ACHN (cell line): ENCODE measurements at places on chromosomes 7 and 10.

- no peak for DNase-seq
These were observed 61.0 kb upstream of the RNF32 start for GRCh38 chr7:156579566-156579965.

DNA sequence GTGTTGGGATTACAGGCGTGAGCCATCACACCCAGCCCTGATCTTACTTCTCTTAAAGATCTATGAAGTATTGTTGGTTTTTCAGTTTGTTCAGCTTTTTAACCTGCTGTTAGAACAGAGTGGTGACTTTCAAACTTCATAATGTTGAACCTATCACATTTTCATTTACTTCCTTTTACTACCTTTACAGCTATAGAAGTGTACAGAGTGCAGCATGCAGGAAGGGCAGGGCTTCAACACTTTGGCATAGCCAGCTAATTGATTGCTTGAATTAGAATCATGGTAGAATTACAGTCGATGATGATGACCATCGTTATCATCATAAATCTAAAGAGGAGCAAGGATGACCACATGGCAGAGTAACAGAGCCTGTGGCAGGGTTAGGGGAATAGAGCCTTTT, 55.5 kb downstream of the AOAH start:
- DNase-seq = no peak

- no peak for DNase-seq
These were observed 37.6 kb downstream of the NDUFB2 start for GRCh38 chr7:140734096-140734495.

- no peak for DNase-seq
These were observed 8.0 kb downstream of the PSAP start for GRCh38 chr10:71842856-71843686.

DNA sequence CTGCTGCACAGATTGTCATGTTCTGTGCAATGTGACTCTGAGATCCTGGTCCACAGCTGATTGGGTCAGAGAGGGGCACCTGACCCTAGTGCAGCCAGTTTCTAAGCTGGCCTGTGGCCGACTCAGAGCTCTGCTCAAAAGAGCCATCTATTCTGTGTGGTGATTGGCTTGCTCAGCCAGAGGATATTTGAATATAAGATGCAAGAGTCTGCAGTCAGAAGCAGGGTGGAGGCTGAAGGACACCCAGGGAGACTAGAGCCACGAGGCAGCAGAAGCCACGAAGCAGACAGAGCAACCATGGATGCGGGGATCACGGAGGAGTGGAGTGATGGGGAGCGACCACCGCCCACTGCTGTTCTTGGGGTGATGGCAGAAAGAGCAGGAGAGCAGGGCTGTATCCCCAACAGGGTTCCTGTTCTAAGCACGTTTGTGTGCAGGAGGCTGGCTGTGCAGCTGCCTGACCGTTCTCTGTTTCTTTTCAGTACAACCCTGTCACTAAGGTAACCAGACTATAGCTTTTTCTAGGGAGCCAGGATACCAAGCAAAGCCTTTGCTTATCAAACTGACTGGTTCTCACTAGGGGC, 19.5 kb upstream of the RHEB start:
- peak; percentile 35 for DNase-seq

GRCh38 chr10:44973323-44974081, 5.1 kb downstream of the DEPP1 start:
- no peak for DNase-seq

- no peak for DNase-seq
These were observed 180.0 kb downstream of the LRMDA start for GRCh38 chr10:75611172-75611992.

DNA sequence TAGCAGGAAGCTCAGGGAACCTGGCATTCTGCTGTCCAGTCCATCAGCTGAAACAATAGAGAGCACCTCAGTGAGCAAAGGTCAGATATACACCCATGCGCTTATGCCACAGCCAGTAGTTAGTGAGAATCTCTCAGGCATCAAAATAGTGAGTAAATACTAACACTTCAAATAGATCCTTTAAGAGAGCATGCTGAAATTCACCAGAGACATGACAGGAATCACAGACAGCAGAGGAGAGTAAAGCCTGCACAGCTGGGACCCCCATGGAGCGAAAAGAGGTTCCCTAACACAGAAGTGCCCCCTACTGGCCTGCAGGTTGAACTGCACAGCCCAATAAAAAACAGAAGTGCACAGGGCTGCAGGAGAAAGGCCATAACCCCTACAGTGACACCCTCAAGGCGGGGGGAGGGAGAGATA, 57.6 kb upstream of the ANTXRL start:
- peak; percentile 31 for DNase-seq

DNA sequence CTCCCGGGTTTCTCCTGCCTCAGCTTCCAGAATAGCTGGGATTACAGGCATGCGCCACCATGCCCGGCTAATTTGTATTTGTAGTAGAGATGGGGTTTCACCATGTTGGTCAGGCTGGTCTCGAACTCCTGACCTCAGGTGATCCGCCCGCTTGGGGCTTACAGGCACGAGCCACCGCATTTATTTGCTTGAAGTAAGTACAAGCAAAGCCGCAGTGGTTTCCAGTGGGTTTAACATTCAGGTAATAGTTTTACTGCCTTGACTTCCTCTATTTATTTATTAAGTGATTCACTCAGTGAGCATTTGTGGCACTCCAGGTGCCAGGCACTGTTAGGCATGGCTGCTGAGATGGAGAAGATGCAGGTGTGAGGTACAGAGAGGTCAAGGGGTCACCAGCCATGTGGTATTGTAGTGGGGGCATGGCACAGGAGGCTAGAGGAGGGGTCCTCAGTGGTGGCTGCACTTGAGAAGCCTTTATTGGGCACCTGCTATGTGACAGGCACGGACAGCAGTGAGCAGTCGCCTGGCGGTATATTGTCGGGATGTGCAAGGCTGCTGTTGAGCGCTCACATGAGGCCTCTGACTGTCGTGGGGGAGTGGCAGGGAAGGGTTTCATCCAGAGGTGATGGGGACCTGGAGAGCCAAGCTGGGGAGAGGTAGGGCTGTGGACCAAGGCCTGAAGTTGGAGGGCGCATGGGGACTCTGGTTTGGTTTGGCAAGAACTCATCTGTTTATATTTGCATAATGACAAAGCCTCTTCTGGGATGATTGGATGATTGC, 54.9 kb downstream of the DOCK1 start:
- DNase-seq = no peak

- no peak for DNase-seq
These were observed 5.8 kb upstream of the PYROXD2 start for GRCh38 chr10:98420786-98421185.

GRCh38 chr10:21173802-21174714, 276.9 kb upstream of the NEBL start:
- DNase-seq = peak; percentile 41

DNA sequence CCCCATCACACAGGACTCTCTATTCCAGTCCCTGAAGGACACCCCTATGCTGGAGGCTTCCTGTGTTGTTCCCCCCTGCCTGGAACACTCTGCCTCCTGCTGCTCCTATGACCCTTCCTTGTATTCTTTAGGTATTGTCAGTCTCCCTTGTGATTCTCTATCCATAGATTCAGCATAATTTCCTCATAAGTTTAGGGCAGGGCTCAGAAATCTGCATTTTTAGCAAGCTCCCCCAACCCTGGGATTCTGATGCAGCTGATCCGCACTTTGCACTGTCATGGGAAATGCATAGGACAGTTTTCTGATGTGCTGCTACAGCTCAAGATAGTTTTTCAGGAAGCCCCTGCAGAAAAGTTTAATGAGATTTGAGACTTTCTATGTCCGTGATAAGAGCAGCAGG, 79.9 kb downstream of the ADRA2A start:
- no peak for DNase-seq

GRCh38 chr10:59388671-59388976, 26.3 kb upstream of the FAM13C start:
- peak; percentile 3 for DNase-seq

- no peak for DNase-seq
These were observed 366.3 kb upstream of the GALNT17 start for GRCh38 chr7:70765651-70766050.

GRCh38 chr7:4889682-4890081, 6.2 kb upstream of the RADIL start:
- no peak for DNase-seq

DNA sequence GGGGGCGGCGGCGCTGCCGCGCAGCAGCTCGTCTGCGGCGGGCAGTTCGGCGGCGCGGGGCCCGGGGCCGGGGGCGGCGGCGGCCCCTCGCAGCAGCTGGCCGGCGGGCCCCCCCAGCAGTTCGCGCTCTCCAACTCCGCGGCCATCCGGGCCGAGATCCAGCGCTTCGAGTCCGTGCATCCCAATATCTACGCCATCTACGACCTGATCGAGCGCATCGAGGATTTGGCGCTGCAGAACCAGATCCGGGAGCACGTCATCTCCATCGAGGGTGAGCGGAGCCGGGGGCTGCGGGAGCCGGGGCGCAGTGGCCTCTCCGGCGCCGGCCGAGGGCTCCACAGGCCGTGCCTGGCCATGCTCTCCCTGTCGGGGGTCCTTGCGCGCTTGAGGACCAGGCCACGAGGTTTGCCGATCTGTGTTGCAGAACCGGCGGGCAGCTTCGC, 548 bp downstream of the AGAP3 start:
- peak; percentile 63 for DNase-seq

DNA sequence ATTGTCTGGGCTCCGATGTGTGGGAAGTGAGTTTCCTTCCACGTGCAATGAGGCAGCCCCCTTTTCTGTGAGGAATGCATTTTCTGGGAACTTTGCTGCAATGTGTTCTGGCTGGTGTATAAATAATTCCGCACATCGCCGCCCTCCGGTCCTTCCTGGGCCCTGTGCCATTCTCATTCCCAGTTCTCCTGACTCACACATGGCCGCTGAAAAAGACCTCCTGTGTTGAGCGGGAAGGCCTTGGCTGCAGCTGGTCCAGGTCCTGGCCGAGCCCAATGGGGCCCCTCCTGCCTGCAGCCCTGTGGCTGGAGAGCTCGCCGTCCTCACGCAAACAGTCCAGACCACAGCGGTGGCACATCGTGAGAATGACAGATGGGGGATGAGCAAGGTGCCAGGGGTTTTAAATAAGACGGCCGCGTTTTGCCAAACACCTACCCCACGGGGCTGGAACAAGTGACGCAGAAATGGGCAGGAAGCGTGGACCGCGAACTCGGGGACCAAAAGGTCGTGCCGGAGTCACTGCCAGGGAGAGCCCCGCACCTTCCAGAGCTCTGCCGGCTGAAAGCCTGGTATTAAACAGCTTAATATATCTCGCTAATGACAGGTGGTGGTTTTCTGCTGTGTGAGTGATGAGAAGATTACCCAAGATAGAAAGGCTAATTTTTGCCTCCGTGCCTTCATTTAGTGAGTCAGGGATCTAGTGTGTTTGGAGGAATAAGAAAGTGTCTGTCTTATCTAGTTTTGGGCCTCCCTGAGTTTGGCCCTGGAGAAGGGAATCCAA, 37.0 kb downstream of the FAM20C start:
- DNase-seq = peak; percentile 79

DNA sequence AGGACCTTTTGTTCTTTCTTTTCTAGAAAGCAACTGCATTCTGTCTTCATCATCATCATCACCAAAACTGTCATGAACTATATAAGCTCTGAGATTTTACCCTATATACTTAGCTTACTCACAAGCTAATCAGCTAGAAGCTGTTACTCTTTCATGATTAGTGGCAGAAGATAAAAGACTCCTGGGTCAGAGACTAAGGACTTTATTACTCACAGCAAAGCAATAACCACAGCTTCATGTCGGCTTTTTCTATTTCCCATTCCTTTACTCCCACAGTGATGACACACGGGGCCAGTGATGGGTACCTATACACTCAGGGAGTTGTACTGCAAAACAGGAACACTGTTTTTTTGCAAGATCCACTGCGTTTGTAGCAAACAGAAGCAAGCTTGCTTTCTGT, 8.4 kb upstream of the C10orf88 start:
- DNase-seq = no peak

- no peak for DNase-seq
These were observed 108.3 kb upstream of the SH2B2 start for GRCh38 chr7:102178410-102178809.

DNA sequence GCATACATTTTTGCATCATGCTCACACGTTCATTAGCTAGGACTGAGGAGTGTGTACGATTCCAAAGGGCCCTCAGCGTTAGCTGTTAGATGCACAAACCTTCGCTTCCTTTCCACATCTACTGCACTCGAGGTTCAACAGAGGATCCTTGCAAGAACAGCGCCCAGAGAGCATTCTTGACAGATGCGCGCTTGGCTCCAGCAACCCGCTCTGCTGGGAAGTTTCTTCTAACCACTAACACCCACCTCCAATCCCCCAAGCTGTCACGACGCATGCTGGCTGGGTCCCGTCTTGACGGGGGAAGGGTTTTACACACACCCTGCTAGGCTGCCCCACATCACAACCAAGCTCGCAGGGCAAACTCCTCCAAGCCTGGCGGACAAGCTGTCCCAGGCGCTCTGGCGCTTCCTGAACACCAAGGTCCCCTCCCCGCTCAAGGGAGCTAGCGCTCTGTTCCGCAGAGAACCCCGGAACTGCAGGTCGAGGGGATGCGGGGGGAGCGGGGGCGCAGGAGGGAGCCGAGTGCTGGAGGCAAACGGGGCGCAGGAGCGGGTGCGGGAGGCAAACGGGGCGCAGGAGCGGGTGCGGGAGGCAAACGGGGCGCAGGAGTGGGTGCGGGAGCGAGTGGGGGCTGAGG, 653 bp upstream of the ADRB1 start:
- peak; percentile 46 for DNase-seq

DNA sequence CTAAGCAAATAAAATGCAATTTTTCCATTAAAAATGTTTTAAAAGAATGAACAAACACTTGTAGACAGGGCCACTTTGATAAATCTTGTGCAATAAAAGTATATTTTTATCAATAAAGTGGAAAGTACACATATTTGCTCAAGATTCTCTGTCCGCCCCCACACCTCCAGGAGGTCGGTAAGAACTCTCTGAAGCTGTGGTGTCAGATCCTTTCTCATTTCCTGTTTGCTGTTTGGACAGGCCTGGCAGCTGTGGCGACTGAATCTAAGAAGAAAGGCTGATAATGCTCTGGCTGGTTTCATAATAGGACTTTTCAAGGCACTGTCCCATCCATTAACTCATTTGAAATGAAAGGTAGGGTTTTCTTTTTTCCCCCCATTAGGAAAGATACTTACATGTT, 15.3 kb upstream of the ASB4 start:
- DNase-seq = peak; percentile 44

GRCh38 chr7:132422502-132423111, 153.7 kb downstream of the PLXNA4 start:
- no peak for DNase-seq

DNA sequence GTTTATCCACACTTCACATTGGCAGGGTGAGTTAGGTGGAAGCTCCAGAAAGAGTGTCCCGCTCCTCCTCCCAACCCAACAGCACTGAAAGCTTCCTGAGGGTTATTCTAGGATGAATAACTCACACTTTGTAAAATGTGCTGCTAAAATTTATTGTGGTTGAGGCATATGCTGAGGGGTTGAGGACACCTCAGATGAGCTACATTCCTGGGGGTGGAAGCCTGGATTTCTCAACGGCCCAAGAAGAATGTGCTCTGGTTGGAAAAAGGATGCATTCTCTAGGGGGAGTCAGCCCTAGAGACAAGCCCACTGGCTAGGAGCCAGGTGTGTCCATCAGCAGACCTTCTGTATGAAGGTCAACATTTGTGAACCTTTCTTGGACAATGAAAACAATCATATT, 91.5 kb upstream of the PDE1C start:
- no peak for DNase-seq

- DNase-seq = peak; percentile 81
These were observed 151.3 kb downstream of the HGF start for GRCh38 chr7:81618396-81619014.

- no peak for DNase-seq
These were observed 211.7 kb upstream of the HABP2 start for GRCh38 chr10:113341138-113341537.

- no peak for DNase-seq
These were observed 81.3 kb downstream of the GLI3 start for GRCh38 chr7:42155584-42156290.
